Anterior cingulate cortex (tissue), 58 donors: ENCODE measurements at places on chromosomes 7 and 10.

DNA sequence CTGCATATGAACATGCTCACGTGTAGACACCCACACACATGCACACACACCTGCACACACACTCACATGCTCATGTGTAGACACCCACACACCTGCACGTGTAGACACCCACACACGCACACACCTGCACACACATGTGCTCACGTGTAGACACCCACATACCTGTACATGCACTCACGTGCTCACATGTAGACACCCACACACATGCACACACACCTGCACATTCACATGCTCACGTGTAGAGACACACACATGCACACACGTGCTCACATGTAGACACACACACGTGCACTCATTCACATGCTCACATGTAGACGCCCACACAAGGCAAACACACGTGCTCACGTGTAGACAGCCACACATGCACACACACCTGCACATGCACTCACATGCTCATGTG, 275.8 kb downstream of the PTPRN2 start:
- DNase-seq: no peak

GRCh38 chr7:137243741-137244140, 99.8 kb downstream of the PTN start:
- DNase-seq: no peak

- DNase-seq: no peak
These were observed 15.1 kb downstream of the GPR26 start for GRCh38 chr10:123681285-123681684.

- no peak for DNase-seq
These were observed 144.9 kb upstream of the HDAC9 start for GRCh38 chr7:18350678-18351077.

DNA sequence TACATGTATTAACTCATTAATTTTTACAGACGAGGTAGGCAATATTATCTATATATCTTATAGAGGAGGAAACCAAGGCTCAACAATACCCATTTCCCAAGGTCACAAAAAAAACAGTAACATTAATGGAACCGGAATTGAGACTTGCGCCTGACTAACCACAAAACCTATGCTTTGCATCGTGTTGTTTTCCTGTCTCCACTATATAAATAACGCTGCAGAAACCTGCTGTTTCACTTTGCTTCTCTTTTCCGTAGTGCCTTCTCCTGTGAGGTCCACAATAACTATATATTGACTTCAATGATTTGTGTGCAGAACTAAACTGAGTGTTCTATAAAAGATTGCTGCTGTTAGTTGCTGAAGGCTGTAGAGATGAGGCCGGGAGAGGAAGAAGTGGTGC, 97.7 kb upstream of the RPA3 start:
- DNase-seq: no peak

DNA sequence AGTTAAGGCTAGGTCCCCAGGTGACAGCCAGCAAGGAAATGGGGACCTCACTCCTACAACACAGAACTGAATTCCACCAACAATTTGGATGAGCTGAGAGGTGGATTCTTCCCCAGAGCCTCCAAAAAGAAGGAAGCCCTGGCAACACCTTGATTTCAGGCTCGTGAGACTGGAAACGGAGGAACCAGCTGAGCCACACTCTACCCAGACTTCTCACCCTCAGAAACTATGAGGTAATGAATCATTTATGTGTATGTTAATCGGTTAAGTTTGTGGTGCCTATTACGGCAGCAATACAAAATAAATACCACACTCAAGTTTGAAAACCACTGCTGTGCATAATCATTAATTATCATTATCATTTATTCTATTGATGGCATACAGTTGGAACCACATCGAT, 532.4 kb upstream of the ANKRD30A start:
- no peak for DNase-seq

DNA sequence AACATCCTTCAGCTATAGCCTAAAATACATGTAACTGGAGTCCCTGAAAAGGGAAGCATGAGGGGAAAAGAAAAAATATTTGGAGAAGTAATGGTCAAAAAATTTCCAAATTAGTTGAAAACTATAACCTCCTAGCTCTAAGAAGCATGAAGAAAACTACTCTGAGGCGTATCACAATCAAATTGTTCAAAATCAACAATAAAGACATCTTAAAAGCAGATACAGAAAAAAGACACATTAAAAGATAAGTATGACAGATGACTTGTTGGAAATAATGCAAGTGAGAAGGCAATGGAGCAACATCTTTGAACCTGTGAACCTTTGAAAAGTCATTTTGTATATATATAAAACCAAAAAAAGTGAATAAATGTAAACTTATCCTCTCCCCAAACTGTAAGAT, 93.1 kb downstream of the RNF32 start:
- DNase-seq: no peak

DNA sequence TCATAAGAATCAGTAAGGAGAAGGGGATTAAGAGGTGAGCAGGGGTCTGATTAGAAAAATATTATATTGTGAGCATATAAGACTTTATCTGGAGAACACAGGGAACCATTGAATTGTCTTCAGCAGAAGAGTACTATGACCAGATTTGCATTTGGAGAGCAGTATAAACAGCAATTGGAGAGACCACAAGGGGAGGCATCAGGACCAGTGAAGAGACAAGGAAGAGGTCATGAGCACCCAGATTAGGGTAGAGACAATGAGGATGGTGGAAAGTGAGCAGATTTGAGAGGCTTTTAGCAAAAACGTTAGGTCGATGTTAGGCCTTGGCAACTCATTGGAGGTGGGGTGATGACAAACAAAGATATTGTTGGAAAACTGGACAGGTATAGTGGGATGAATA, 13.0 kb upstream of the SMIM30 start:
- no peak for DNase-seq

- DNase-seq: no peak
These were observed 48.1 kb downstream of the CHST15 start for GRCh38 chr10:124045276-124045675.

DNA sequence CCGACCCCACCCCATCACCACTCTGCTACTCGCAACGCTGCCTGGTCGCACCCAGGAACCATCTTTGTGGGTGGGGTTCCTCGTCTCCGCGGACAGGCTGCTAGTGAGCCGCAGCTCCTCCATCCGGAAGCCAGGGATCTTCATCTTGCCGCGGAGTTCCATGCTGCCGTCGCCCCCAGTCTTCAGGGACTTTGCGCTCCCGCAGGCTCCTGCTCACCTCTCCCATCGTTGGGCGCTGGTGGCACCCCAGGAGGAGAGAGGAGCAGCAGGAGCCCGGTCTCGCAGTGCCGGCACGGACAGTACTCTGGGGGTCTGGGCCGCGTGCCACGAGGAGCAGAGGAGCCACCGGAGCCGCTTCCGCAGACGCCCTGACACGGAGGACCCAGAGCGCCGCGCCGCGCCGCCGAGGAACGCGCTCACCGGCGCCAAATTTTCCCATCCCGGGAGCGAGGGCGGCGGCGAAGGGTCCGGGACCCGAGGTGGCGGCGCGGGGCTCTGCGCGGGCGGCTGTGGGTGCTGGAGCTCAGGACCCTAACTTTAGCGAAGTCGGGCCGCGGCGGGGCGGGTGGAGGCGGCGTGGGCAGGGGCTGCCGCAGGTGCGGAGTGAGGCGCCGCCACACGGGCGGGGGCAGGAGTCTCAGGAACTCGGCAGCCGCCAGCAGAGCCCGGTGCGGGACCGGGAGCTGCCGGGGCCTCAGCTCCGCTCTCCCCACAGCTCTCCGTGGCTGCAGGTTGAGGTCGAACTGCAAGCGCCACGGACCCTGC, 750.1 kb upstream of the SORCS1 start:
- DNase-seq: peak; percentile 25

GRCh38 chr7:104848138-104848990, 165.6 kb upstream of the KMT2E start:
- peak; percentile 72 for DNase-seq

GRCh38 chr10:81036257-81036656, 498.6 kb downstream of the SH2D4B start:
- no peak for DNase-seq

DNA sequence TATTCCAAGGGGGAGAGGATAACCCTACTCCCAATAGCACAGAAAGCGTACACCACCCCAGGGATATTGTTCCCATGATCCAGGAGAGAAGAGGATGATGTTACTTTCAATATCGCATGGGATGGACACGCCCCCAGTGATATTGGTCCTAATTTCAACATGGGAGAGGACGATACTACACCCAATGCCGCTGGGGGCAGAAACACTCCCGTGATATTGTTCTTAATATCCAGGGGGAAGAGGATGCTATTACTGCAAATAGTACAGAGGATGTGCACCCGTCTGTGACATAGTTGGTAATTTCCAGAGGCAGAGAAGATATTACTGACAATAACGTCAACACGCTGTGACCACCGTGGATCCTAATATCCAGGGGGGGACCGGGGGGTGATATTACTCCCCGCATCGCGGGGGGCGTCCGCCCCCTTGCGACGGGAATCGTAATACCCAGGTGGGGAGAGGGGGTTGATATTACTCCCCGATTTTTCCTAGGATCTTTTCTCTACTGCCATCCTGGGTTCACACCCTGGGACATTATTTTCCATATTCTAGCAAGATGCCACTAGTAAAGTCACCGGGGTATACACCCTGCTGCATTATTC, 16.6 kb downstream of the MEIG1 start:
- no peak for DNase-seq
